ENCODE measurements at places on chromosomes 1 and 21.

DNA sequence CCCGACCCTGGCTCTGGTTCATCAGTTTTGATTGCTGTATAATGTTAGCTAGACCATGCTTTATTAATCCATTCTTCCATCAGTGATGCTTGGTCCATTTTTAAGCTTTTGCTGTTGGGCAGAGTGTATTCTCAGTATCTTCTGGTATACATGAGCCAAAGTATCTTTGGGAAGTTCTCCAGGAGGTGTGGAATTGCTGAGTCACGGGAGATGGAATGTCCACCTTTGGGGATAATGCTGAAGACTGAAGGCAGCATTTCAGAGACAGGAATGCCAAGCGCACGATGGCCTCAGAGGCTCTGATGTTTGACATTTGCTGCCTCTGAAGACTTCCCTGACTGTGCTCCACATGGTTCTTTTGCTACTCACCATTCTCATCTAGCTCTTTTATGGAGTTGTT is 266.3 kb upstream of the KAZN start:
- no peak for DNase-seq
- no peaks in the 10 kb centered on the region for H3K4me1 ChIP-seq
- H3K4me3 ChIP-seq = no peak overlapping the region
- H3K27ac ChIP-seq = no peak overlapping the region

- DNase-seq = no peak
- H3K27ac ChIP-seq = no peak overlapping the region
- H3K27me3 ChIP-seq = no peaks in the 10 kb centered on the region
Observed at GRCh38 chr1:183870351-183871077, 65.6 kb downstream of the RGL1 start.

DNA sequence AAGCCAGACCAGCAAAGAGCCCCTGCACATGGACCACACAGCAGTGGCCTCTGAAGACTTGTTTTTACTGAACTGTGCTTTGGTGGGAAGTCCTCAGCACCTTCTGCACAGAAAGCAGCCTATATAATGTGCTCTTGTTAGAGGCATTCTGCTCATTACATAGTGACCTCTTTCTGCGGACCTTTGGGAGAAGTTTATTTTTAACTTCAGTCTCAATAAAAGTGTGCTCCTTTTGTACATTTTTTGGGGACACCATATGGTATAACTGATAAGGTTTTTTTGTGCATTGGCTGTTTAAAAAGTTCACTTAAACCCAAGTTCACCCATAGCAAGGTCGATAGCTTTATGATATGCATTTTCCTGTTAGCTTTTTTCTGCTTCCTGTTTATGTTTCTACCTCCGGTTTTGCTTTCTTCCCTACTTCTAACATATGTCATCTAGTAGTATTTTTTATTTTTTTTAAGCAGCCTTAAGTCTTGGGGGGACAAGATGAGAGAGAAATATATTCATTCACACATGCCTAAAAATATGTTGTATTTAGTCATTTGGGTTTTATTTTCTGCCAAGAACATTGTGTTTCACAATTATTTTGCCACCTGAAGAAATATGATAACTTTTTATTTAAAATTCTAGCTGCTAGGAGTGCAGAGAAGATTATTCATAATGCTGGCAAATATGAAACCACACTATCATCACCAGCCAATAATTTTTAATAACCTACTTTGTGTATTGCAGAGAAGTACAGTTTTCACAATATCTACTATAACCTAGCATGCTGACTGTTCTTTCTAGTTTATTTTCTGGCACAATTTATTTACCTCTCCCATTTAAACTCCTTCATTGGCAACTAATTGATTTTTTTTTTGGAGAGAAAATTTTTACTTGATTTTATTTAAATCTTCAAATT is 22.9 kb upstream of the SLC19A2 start:
- no peak for DNase-seq
- peaks cover 27% of the 10 kb centered on the region for H3K36me3 ChIP-seq
- H3K27ac ChIP-seq = peak overlapping the region; percentile 15
- H3K4me3 ChIP-seq = peak overlapping the region; percentile 2
- H3K4me1 ChIP-seq = peaks cover 8% of the 10 kb centered on the region
- H3K27me3 ChIP-seq = no peaks in the 10 kb centered on the region

DNA sequence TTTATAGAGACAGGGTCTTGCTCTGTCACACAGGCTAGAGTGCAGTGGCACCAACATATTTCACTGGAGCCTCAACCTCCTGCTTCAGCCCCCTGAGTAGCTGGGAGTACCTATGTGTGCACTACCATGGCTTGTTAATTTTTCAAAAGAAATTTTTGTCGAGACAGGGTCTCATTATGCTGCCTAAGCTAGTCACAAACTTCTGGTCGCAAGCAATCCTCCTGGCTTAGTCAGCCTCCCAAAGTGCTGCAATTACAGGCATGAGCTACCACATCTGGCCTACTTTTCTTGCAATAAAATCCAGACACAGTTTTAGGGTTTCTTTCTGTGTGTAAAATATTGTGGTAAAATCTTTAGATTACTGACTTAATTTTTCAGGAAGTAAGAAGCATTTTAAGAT is 27.9 kb upstream of the NTPCR start:
- no peak for DNase-seq
- peaks cover 9% of the 10 kb centered on the region for H3K36me3 ChIP-seq
- no peaks in the 10 kb centered on the region for H3K27me3 ChIP-seq
- H3K4me3 ChIP-seq = no peak overlapping the region
- H3K4me1 ChIP-seq = peaks cover 34% of the 10 kb centered on the region
- H3K27ac ChIP-seq = no peak overlapping the region

DNA sequence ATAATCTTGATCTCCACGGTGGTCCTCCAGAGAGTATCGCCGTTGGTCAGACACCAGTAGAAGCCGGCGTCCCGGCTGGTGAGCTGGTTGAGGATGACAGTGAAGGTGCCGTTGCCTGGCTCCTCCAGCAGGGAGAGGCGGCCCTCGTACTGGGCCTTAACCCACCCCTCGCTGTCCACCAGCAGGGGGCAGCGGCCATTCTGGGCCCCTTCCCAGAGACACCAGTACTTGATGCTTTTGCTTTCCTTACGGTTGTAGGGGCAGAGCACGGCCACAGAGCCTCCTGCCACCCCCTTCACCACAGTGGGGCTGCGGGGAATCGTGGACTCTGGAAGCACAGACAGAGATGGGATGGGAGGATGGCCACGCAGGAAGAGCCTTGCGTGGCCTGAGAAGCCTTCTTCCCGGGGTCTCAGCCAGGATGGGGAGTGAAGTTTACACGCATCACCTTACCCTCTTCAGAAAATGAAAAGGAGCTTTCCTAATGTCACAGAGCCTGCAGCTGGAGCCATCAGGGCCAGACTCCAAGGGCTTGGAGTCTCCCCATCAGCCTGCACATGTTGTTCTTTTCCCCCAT is 10.7 kb downstream of the PIGR start:
- no peaks in the 10 kb centered on the region for H3K36me3 ChIP-seq
- peaks cover 11% of the 10 kb centered on the region for H3K4me1 ChIP-seq
- peak; percentile 29 for DNase-seq
- H3K27me3 ChIP-seq = peaks cover 2% of the 10 kb centered on the region

Measured in activated T-helper 2 cell treated with anti-CD3 and anti-CD28 coated beads, Interferon-gamma antibody, Interleukin-2, Interleukin-4, amounts not matched to agents 10 μg/mL and 5 μg/mL and 100 μg/mL, durations not matched to agents 14 hours and 24 hours and 36 hours (primary cell).